Lung microvascular endothelial cell (primary cell): ENCODE measurements at places on chromosomes 3 and 15. TPM values are rescaled to one million over a fixed set of nuclear protein-coding genes. Genes with fewer than 3 reads are reported as not detected.
A peak's percentile ranks its signal among the peaks of the same experiment; 100 is the strongest.

ACKR2 gene
- 4.8 and 71.4 TPM in 2 replicates for total RNA-seq

GOLGA8J gene
- total RNA-seq = not detected in 2 replicates

KLHL6 gene
- total RNA-seq = under 0.01 and 2.2 TPM in 2 replicates

FANCD2OS gene
- total RNA-seq = not detected in 2 replicates

ARNT2 gene
- total RNA-seq = under 0.01 and 0.22 TPM in 2 replicates

SLCO3A1 gene
- 0.20 and 0.44 TPM in 2 replicates for total RNA-seq

DNA sequence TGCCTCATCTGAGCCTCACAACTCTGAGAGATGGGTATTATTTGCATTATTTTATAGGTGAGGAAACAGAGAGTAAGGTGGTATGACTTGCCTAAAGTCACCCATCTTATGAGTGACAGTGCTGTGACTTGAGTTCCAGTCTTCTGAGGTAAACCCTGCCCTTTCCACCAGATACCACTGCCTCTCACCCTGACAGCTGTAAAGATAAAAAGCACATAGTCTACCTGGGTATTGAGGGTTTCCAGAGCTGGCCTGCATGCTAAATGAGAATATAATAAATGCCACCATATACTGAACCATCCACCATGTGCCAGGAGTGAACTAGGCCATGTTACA, 25.6 kb downstream of the RASGRP1 start:
- DNase-seq = no peak

DNA sequence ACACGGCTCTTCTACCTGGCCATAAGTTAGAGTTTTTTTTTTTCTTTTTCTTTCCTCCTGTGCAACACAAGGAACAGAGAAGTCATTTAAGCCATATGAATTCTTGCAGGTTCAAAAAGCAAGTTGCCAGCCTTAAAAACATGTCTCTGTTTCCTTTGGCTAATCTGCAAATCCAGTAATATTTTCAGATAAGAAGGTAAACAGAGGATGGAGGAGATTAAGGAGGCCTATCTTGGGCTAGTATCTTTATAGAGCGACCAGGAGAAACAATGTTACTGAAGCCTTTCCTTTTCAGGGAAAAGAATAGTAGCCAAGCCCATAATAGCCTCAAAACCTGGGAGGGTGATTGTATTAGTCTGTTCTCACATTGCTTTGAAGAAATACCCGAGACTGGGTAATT, 20.9 kb upstream of the LMCD1 start:
- no peak for DNase-seq

DNA sequence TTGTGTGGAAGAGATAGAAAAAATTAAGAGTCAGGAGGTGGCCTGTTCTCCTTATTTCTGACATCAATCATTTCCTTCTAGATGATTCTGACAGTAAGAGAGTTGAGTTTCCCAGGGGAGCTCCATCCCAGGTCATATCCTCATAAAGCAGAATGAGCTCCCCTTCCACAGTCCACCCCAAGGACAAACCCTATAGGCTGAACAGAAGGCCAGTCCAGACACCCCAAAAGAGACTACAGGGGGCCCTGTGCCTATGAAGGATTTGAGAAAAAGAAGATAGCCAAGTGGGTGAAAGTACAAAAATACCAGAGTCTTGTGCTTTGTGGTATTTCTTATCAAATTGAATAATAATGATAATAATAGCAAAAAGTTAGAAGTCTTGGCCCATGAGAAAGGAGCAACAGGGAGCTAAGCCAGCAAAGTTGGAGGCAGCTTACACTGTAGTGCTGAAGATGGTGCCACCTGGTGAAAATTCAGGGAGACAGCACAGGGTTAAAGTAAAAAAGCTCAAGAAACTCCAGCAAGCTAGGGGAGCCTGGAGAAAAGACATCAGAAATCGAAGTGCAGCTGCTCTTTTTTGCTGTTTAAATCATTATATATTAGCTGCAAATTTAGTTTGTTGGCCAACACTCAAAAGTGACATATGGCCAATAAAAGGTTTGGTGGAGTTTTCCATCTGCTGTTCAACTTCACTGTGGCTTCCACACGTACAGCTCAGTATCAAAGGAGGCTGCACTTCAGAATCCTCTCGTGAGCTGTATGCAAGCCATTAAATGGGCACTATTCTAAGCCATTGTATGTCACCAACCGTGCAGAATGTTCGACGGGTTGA, 35.8 kb upstream of the SLC24A5 start:
- DNase-seq = peak; percentile 41

GRCh38 chr3:124246949-124247348, 255.0 kb upstream of the ROPN1 start:
- peak; percentile 61 for DNase-seq

DNA sequence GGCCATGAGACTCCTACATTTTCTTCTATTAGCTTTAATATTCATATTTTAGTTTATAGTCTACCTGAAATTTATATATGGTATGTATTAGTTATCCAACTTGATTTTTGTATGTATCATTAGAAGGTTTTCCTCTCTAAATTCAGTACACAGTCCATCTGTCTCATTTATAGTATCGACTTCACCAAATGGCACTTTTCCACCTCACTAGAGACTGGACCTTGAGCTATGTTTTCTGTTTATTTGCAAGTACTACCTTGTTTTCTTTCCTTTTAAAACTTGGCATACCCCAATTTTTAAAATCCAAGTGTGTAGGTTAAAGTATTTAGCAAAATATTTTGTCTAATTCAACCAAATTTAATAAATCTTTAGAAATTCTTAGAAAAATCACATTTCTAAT, 1137.5 kb downstream of the NSUN3 start:
- DNase-seq = no peak

DNA sequence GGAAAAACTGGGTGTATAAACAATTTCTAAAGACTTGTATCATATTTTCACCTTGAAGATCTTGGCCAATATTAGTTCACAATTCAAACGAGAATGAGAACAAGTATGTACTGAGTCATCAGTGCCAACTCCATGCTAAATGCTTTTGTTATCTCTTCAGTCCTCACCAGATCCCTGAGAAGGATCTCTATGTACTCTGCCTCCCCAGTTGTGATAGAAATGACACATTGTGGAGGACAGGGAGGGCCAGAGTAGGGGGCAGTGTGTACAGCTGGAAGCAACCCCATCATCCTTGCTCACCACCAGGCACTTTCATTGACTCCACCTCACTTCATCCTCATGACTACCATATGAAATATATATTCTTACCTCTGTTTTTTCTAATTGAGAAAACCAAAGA, 353.7 kb upstream of the SOX2 start:
- no peak for DNase-seq

DNA sequence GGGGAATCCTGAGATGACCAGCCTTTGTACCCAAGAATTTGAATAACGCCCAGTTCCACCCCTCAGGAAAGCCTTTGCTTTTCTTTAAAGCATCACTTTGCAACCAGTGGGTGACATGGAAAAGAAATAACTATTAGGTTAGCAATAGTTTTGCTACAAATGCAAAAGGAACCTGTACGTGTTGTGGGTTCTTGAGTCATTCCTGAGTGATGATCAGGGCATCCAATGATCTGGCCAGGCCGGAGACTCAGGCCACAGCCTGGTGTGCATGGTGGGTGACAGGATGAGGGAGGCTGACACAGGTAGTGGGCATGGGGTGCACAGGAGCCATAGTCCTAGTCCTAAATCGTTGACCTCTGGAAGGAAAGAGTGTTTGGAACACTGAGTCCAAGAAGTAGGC, 321.4 kb upstream of the IL12A start:
- no peak for DNase-seq

DNA sequence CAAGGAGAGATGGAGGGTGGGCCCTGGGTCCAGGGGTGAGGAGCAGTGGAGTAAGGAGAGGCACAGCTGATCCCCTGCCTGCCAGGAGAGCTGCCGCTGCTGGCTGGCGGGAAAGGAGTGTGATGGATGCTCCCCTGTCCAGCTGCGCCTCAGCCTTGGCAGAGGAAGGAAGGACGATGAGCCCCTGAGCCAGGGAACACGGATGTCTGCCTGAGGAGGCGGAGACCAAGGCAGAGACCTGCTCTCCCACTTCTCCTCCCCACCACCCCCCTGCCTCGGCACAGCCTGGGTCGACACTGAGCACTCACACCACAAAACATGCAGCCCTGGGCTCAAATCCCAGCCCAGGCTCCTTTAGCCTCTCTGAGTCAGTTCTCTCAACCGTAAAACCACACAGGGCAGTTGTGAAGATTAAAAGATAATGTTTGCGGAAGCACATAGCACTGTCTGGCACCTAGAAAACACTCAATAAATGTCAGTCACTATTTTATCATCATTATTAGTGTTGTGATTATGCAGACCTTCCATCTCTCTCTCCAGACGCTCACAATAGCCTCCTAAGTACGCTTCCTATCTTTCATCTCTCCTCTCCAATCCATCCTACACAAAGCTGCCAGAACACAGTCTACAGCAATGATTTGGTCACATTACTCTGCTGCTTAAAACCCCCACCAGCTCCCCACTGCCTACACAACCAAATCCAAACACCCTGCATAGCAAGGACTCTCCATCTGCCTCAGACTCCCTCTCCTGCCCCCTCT, 52.2 kb downstream of the SEMA5B start:
- no peak for DNase-seq

GRCh38 chr3:134326760-134327593, 47.3 kb downstream of the AMOTL2 start:
- DNase-seq = peak; percentile 77

DNA sequence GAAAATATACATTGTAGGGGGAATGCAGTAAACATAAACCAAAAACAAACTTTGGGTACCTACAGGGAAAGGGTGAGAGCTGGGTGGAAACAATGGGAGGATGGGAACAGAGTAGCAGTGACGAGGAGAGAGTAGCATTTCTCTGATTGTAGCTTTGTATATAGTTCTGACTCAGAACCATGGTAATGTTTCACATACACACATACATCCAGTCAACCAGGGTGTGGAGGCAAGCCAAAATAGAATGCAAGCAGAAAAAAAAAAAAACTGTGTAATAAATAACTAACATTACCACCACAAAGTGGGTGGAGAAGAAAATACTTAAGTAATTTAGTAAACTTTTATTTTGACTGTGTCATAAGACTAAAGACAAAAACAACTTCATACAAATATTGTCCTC, 27.2 kb downstream of the BCL2A1 start:
- no peak for DNase-seq

GRCh38 chr15:77866596-77867125, 210.8 kb downstream of the TBC1D2B start:
- no peak for DNase-seq

- DNase-seq = no peak
These were observed 100.7 kb downstream of the FBN1 start for GRCh38 chr15:48544778-48545177.

DNA sequence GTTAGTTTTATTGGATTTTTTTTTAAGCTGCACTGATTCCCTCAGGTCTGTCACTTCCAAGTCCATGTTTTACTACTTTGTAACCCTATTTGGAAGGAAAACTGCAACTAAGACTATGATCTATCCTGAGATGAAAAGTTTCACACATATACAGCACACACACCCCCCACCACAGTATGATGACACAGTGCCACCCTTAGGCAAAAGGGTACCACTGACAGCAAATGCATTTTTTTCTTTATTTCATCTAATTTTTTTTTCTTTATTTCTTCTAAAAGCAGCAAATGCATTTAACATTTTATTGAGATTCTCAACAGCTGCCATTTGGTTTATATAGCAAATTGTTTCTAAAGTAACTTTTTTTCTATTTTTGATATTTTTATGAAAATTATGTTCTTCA, 21.2 kb downstream of the NGRN start:
- peak; percentile 65 for DNase-seq

DNA sequence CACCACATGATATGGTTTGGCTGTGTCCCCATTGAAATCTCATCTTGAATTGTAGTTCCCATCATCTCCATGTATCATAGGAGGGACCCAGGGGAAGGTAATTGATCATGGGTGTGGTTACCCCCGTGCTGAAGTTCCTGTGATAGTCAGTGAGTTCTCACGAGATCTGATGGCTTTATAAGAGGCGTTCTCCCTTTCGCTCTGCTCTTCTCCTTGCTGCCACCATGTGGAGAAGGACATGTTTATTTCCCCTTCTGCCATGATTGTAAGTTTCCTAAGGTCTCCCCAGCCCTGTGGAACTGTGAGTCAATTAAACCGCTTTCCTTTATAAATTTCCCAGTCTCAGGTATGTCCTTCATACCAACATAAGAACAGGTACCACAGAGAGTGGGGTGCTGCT, 21.9 kb downstream of the OSTN start:
- DNase-seq = no peak

- DNase-seq = no peak
These were observed 69.1 kb downstream of the RBPMS2 start for GRCh38 chr15:64706011-64706911.

DNA sequence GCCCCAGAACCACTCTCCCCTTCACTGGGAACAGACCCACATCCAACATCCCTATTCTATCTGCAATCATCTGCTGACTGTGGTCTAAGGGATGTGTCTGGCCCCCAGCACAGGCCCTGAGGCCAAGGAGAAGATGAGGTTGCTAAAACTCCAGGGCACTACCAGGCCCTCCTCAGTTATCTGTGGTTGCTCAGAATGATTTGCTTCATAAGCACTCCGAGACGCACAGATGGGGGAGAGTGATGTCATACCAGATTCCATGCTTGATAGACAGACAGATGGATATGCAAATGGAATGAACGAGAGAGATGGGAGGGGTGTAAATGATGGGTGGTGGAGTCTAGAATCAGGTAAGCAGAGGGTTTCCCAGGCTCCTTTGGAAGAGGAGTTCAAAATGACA, 57.8 kb downstream of the CEMIP start:
- DNase-seq = no peak

DNA sequence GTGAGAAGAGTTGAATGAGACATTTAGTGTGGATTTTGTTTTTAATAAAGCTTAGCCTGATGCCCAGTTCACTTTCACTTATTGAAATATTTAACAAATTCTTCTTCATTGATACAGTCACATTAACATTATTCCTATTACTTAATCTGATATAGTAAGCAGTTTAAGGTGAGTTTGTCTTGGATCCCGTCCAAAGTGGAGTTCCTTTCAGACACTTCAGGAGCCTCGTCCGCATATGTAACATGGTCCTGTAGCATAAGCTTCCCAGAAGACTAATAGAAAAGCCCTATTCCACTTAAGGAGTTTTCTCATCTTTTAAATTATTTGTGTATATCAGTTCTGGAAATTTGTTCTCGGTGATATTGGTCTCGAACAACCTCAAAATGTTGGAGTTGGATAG, 39.7 kb upstream of the MLF1 start:
- DNase-seq = peak; percentile 2
